ENCODE measurements at places on chromosomes 4 and X.

DNA sequence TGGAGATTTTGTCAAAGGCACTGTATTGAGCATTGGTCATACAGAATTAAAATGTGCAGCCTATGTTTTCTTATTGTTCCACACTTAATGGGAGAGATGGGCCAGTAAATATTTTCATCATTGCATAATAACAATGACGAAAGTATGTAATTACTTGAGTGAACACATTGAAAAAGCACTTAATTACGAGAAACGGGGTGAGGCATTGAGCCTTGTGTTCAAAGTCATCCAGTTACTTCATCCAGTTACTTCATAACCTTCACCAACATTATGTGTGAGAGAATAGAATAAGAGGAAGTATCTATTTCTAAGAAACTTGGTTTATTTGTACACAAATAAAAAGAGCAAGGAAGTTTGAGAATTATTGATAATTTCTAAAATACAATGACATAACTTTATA, 1427.0 kb downstream of the ADGRL3 start:
- DNase-seq = no peak

DNA sequence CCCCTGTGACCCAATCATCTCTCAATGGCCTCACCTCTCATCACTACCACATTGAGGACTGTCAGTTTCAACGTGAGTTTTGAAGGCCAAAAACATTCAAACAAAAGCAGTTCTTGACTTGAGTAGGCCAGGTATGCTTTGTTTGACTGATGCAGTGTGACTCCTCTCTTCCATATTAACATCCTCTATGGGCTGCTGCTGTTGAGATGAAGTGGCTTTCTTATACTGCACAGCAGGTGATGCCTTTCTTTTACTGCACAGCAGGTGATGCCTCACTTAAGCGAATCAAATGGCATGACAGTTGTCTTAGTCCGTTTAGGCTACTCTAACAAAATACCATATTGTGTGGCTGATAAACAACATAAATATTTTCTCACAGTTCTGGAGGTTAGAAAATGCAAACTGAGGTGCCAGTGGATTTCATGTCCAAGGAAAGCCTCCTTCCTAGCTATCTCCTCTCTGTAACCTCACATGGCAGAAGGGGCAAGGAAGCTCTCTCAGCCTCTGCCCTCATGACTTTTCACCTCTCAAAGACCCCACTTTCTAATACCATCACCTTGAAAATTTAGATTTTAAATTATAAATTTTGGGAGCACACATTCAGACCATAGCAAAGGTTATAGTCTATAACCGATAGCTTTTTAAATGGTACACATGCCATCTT, 2267.9 kb upstream of the AGA start:
- DNase-seq = no peak

DNA sequence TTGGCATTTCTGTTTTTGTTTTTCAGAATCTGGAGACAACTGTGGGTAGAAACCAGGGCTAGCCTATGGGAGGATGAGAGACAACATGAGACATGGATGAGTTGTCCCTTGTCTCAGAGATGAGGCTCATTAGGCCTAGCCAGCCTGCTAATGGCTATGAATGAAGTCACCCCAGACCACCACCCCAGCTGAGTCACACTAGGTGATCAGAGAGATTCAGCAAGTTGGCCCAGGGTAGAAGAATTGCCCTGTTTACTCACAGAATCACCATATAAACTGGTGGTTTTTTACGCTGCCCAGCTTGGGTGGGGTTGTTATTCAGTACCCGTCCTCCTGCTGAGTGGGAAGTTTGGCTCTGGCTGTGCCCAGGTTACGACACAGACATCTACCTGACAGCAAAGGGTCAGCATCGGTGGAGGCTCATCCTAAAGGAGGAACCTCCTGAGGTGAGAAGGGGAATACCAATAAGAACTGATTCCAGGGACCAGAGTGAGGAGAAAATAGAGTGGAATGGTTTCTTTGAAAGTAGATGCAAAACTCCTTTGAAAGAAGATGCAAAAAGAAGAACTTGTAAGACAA, 17.2 kb upstream of the ARSJ start:
- no peak for DNase-seq

GRCh38 chr4:59455751-59456150, 1744.4 kb upstream of the ADGRL3 start:
- DNase-seq = no peak

- DNase-seq = no peak
Measured at GRCh38 chr4:188008377-188008776, 12.8 kb downstream of the ZFP42 start.

- DNase-seq = no peak
Measured at GRCh38 chrX:55098691-55099090, 9.9 kb downstream of the PAGE2 start.

DNA sequence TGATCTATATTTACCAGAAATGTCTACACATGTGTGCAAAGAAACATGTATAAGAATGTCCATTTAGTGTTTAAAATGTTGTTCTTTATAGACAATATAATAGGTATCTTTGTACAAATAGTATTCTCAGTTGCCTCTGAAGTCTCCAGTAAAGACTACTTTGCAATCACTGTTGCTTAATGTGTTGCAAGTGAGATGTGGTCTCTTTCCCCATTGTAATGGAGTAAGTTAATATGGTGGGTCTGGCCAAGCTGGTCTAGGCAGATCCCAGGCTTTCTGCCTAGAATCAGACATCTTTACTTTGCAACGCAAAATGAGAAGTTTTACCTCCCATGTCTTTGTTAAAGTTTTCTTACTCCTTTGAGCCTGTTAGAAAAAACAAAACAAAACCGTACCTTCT, 144.8 kb downstream of the GABRA3 start:
- no peak for DNase-seq

GRCh38 chr4:140089216-140089615, 64.8 kb downstream of the MAML3 start:
- DNase-seq = no peak

DNA sequence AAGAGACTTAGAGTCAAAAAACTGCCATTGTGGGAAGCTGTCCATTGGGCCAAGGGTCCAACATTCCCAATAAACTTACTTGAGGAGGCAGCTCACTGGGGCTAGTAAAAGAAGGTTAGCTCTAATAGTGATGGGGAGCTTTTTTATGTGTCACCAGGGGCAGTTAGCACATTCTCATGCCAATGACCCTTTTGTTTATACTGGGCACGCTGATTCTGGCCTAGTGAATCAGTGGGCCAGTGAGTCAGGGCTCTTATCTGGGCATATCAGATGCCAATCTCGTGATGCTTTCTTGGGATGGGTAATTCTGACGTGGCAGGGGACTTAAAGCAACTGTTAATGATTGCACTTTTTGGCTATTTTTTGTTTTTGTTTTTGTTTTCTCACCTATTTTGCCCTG, 27.8 kb downstream of the TCEAL1 start:
- no peak for DNase-seq

- DNase-seq = no peak
Measured at GRCh38 chr4:82587826-82588540, 26.2 kb upstream of the TMEM150C start.

DNA sequence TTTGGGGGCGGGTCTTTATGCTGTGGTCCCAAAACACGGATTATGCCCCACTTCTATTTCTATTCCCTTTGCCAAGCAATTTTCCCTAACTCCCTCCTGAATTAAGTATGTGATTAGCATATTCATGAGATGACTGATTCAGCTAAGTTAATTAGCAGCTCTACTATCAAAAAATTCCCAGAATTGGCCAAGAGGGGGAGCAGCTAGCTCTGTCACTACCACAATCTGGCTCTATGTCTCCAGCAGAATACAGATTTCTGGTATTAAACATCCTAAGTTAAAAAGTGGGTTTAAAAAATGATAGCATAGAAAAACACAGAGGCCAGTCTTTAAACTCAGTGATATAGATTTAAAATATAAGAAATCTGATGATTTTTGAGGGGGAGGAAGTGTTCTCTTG, 80.3 kb downstream of the GPC4 start:
- no peak for DNase-seq

- no peak for DNase-seq
Measured at GRCh38 chr4:114041117-114041475, 61.6 kb upstream of the ARSJ start.

Measured in NCI-H1417 treated with DMSO at 0.1 percent for 48 hours (cell line).